ENCODE measurements at places on chromosomes 11 and 22.

GRCh38 chr22:23478175-23478574 is 101.9 kb downstream of the IGLL1 start:
- no peak for DNase-seq

DNA sequence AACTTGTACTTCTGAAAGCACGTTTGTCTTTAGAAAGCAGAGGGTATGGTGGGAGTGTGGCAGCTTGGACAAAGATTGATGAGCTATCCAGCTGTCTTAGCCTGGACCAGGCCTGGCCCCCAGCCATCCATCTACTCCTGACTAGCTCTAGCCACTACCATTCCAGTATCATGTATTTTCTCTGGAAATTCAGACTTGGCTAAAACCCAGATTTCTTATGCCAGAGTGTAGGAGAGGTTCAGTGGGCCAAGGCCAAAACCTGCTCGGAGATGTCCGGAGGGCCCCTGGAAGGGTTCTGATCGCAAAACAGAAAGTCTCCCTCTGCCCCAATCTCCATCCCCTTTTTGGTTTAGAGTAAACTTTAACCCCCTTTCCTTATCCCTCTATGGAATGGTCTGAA is 24.8 kb upstream of the MTCH2 start:
- no peak for DNase-seq

DNA sequence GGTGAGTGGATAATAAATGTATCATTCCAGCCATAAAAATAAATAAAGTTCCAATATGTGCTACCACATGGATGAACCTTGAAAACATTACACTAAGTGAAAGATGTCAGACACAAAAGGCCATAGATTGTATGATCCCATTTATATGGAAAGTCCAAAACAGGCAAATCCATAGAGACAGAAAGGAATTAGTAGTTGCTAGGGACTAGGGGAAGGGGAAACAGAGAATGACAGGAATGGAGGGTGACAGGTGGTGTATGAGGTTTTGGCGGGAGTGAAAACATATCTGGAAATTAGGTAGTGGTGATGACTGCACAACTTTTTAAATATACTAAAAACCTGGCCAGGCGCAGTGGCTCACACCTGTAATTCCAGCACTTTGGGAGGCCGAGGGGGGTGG is 15.2 kb upstream of the CARD10 start:
- DNase-seq = no peak

DNA sequence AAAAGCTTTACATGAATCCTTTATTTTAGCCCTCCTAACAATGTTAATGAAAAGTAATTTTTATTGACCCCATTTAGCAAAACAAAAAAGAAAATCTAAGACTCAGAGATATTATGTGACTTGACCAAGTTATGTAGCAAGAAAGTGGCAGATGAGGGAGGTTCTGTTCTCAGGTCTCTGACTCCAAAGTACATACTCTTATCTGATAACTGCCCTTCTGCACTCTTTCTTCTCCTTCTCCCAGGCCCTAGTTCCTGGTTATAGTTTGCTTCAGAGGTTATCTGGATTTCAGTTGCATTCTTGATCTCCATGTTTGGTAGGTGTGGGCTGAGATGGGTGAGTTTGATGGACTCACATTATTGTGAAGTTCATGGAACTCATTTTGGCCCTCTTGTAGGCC is 4.5 kb downstream of the OR9Q2 start:
- DNase-seq = no peak

GRCh38 chr11:17368551-17368950 is 17.0 kb downstream of the NCR3LG1 start:
- DNase-seq = no peak
